ENCODE measurements at places on chromosomes 5 and 9.

GRCh38 chr9:122120316-122121071 is 27.4 kb upstream of the TTLL11 start:
- no peak for DNase-seq

GRCh38 chr9:125649315-125649714 is 57.7 kb downstream of the MAPKAP1 start:
- peak; percentile 92 for DNase-seq

DNA sequence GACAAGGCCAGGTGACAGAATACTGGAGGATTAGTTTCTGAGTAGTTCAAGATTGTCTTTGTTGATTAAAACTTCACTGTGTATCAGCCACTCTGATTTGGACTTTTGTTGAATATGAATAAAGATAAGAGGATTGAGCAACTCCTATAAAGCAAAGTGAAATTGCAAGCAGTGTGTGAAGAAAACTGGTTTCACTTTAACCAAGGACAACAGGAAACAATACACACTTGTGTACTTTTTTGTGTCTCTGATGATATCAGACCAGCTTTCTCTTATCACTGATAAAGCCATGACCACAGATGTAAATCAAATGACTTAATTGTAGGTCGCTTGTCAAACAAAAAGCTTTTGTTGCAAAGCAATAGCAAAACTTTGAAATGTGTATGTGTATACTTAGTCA is 268.6 kb downstream of the FER start:
- no peak for DNase-seq

DNA sequence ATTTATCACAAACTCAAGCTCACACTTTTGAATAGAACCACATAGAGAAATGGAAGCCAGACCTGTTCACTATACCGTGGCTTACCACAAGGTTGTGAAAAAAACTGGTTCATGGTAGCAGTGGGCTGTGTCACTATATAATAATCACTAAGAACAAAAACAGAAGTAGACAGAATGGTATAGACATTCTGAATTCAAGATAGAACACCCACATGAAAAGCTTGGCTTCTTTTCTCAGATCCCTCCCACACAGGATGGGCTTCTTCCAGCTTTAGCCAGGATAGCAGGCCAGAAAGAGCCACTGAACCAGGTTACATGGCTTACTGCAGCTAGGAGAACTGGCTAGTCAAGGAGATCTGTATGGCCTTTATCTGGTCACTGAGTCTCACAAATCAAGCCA is 6.1 kb upstream of the NRG2 start:
- no peak for DNase-seq

DNA sequence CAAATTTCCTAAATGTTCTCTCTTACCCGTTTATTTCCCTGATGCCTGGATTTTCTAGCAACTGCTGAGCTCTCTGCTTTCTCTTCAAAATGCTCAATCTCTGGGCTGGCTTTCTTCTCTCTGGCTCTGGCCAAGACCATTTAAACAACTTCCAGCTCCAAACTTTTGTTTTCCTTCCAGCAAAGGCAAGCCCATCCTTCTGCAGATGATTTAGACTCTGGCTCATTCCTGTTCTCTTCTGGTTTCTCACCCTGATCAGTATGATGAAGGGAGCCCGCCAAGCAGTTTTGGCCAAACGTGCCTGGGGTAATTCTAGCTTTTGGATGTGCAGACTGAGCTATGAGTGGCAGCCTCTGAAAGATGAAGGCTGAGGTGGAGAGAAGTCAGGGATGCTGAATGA is 78.1 kb downstream of the HSPA4 start:
- no peak for DNase-seq

All from LHCN-M2 (cell line).